Activated B cell treated with CpG ODN at 0.5 μM for 24 hours (primary cell): ENCODE measurements at places on chromosomes 4 and X.

DNA sequence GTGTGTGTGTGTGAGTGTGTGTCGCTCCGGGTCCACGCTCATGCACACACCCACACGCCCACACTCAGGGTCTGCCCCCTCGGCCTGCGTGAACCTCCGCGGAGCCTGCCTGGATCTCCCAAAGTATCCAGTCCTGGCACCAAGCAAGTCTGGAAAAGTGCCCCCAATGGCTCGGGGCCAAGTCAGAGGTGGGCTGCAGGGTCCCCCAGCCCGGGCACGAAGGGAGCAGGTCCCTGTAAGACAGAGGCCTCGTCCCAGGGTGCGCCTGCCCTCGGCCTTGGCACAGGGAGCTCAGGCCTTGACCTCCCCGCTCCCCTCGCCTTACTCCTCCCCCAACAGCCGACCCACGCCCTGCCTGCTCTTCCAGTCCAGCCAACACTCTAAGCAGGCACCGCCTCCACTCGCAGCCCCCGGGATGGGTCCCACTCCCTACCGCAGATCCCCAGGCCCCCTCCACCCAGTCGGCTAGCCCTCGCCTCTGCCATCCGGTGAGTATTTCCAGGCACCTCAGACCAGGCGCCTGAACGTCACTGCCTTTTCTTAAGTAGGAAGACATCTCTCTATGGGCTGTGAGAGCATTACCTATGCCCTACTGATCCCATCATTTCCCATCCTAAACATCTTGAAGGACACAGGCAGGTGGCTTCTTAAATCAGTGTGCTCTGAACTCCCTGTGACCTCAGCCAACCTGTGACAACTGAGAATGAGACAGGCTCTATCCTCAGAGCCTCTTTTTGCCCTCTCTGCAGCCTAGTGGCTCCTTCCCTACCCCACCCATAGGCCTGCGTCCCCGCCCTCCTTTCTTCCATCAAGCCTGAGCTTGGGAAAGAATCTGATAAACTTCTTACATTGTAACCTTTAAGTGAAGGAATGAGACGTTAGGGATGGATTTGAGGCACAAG, 704 bp downstream of the FAM114A1 start:
- DNase-seq, result no peak

DNA sequence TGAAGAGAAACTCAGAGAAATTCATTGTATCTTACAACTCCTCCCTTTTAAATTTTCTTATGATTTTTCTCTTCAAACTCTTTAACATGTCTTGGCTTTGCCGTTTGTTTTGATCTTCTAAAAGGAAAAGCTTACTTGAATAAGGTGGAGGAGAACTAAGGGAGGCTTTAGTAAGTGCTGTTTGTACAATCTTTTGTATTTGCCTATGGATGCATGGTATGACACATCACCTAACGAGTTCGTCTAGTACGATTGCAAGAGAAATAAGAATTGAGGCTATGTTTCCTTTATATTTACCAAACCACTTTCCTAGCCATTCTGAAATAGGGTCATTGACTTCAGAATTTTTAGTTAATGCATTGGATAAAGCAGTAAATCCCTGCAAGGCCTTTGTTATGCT, 8.4 kb upstream of the BST1 start:
- no peak for DNase-seq

GRCh38 chr4:95409750-95410149, 139.0 kb downstream of the UNC5C start:
- no peak for DNase-seq

- no peak for DNase-seq
Observed at GRCh38 chr4:139900964-139901376, 235.4 kb downstream of the MGST2 start.

DNA sequence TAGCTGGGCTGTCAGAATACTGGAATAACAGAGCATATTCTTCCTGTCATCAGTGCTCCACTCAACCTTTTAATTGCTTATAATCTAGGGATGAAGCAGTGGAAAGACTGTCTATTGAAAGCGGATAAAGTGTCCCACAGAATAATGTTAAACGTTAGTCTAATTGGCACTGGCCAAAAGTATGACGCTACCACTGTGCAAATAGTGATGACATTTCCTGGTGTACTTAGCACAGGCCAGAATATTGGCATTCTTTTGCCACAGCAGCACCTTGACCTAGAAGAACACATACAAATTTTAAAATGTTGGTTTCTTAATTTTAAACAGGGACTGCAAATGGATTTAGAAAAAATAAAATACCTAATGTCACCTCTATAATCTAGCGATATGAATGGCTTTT, 635.2 kb upstream of the SPANXN1 start:
- DNase-seq, result no peak

DNA sequence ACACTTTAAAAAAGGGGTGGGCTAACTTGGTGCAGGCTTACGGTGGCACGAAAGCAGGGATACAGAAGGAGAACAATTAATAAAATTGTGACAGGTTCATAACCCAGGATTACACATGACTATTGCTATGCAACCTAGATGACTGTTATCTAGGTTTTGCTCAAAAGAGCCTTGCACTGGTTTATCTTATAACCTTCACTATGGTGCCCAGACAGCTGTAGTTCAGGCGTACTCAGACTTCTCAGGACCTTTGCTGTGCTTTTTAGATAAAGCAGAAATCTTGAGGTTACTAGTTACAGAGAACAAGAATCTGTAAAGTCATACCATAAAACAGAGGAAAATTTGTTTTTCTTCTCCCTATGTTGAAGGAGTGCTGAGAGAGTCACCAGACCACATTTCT, 44.4 kb downstream of the UGT2A3 start:
- no peak for DNase-seq

DNA sequence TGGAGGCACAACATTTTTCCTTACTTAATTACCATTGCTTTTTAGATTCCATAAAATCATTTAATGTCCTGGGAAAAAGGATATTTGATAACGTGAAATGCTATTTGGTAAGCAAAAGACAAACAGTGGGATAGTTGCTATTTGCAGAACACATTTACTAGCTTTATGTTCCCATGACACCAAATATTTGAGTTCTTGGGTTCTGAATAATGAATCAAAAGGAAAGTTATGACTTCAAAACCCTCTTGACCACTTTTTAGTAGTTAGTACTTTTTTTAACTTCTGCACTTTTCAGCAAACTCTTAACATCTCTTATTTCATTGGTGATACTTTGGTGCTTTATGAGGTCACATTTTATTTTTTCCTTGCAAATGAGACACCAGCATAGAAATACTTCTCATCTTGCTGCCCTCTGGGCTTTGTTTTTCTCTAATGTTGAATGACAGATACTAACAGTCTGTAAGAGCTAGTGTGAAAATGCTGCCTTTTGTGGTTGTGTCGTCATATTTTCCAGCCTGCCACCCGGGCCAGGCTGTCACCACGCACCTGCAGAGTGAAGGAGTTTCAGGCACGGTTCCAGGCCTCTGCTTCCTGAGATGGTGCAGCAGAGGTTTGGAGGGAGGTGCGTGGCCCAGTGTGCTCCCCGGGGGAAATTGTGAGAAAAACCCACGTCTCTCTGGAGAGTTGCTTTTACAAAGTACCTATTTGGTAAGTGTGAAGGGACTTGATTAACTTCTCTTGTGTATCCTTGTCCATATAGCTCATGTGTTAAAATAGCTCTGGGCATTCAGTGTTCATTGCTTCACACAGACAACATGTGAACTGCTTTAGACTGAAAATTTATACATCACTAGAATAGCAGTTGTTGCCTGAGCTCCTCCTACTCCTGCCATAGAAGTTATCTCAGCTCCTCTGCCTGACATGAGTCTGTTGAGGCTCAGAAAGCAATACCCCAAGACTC, 34.7 kb downstream of the MSL3 start:
- peak; percentile 48 for DNase-seq

- no peak for DNase-seq
Observed at GRCh38 chrX:23729214-23729613, 13.9 kb downstream of the ACOT9 start.

- no peak for DNase-seq
Observed at GRCh38 chr4:182139491-182139890, 103.7 kb upstream of the TENM3 start.

DNA sequence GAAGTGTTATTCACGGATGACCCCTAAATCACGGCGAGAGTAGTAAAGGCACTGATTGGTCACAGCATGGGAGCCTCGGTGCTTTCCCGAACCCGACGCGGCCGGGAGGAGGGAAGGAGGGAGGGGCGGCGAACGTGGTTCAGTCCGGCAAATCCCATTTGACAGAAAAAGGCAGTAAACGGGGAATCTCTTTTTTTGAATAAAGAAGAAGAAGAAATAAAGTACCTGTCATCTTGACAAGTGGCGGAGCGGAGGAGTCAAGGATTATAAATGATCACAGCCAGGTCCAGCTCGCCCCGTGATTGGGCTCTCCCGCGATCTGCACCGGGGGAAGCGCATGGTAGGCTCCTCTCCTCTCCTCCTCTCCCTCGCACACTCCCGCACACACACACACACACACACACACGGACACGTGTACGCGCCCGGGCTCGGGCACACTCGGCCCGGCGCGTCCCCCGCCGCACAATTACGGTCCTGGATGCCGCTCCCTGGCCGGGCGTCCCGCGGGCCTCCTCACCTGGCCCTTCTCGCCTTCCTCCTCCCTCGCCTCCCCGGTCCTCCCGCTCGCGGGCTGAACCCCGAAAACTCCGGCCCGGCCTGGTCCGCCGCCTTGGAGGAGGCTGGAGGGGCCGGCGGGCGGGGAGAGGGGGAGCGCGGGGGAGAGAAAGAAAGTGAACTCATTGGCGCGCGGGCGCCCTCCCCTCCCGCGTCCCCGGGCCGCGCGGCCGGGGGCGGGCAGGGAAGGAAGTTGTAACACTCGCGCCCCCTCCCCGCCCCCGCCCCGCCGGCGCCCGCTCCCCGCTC, 99.2 kb upstream of the TENM3 start:
- DNase-seq, result no peak

DNA sequence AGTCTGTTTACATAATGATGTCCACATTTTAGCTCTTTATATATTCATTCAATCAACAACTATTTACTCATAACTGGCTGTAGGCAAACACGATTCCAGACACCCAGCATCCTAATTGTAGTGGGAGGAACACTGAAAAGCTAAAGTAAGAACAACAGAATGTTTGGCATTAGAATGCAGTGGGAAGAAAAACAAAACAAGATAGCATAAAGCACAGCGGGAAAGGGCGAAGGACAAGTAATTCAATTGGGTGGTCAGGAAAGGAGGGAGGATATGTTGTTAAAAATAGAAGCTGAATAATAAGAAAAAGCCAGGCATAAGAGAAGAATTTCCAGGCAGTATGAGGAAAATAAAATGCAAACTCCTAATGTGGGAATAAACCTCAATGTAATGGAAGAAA, 189.5 kb upstream of the FAT4 start:
- no peak for DNase-seq

DNA sequence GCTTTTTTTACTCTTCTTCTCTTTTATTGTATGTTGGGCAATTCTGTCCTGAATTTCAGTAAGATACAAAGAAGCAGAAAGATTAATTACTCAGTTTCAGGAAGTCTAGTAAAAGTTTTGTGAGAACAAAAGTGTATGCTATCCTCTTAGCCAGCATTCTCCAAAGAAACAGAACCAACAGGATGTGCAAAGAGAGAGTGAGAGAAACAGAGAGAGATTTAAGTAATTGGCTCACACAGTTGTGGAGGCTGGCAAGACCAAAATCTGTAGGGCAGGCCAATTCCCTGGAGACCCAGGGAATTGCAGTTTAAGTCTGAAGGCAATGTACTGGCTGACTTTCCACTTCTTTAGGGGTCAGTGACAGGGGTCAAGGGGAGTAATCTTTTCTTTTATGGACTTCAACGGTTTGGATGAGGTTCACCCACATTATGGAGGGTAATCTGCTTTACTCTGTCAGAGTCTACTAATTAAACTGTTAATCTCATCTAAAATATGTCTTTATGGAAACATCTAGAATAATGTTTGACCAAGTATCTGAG, 59.2 kb upstream of the SLC39A8 start:
- DNase-seq, result no peak
